ENCODE measurements at places on chromosomes 11 and 22.
A peak's percentile ranks its signal among the peaks of the same experiment; 100 is the strongest.

- peak; percentile 86 for DNase-seq
These were observed 39.7 kb downstream of the TPBGL start for GRCh38 chr11:75280227-75280701.

GRCh38 chr11:73498343-73498742 is 99.6 kb downstream of the FAM168A start:
- DNase-seq = no peak

GRCh38 chr22:30183861-30184278 is 62.7 kb downstream of the LIF start:
- no peak for DNase-seq

DNA sequence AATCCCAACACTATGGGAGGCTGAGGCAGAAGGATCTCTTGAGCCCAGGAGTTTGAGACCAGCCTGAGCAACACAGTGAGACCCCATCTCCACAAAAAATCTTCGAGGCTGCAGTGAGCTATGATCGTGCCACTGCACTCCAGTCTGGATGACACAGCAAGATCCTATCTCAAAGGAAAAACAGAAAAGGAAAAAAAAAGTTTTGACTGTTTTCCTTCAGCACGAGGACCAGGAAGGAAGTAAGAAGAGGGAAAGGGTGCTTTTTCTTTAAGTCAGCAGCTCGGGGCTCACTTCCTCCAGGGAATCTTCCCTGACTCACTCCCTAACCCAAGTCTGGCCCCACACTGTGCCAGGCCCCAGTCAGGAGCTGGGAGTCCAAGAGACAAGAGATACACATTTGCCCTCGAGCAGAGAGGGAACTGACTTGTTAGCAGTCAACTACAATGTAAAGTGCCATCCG is 14.2 kb downstream of the ARRB1 start:
- no peak for DNase-seq

DNA sequence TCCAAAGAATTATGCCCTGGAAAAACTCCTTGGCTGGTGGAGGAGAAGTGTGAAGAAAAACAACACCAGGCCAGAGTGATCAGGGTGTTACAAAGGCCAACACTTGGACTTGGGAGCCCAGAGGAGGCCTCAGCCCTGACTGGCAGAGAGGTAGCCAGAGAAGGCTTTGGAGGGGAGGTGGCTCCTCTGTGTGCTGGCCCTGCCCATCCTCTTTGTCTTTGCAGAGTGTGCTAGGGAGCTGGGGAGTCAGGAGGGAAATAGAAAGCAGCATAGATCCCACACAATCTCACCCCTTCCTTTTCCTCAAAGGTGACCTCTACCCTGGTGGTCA is 12.0 kb upstream of the P2RY6 start:
- no peak for DNase-seq

DNA sequence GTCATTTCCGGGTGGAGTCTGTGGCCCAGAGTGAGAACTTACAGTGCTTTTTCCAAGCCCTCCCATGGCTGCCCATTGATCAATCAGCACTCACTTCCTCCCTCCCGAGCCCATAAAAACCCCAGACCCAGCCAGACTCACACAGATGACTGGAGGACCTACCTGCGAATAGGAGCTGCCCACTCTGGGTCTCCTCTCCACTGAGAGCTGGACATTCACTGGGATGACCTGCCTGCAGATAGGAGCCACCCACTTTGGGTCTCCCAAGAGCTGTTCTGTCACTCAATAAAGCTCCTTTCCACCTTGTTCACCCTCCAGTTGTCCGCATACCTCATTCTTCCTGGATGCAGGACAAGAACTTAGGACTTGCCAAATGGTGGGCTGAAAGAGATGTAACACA is 56.0 kb upstream of the B3GNT6 start:
- peak; percentile 2 for DNase-seq

- peak; percentile 98 for DNase-seq
These were observed 46.2 kb downstream of the IGF2 start for GRCh38 chr11:2092956-2093412.

GRCh38 chr11:126282361-126282735 is 545 bp upstream of the TIRAP start:
- peak; percentile 66 for DNase-seq

GRCh38 chr11:70348191-70348590 is 50.1 kb upstream of the CTTN start:
- DNase-seq = no peak

DNA sequence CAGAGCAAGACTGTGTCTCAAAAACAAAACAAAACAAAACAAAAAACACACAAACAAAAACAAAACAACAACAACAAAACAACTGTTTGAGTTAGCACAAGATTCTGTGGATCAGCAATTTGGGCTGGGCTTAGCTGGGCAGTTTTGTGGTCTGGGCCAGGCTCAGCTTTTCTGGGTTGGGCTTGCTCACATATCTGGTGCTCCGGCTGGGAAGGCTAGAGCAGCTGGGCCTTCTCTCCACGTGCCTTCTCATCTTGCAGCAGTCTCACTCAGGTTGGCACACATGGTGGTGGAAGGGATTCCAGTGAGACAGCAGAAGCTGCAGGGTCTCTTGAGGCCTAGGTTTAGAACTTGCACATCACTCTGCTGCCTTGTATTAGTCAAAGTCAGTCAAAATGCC is 35.7 kb downstream of the EIF3F start:
- no peak for DNase-seq

- DNase-seq = no peak
These were observed 17.3 kb downstream of the COMMD9 start for GRCh38 chr11:36271794-36272407.

- DNase-seq = no peak
These were observed 278.2 kb downstream of the RAB38 start for GRCh38 chr11:87897071-87897470.

- no peak for DNase-seq
These were observed 81.5 kb downstream of the FBLN1 start for GRCh38 chr22:45584121-45584570.

- DNase-seq = no peak
These were observed 684.8 kb downstream of the BRD1 start for GRCh38 chr22:49142891-49143290.

DNA sequence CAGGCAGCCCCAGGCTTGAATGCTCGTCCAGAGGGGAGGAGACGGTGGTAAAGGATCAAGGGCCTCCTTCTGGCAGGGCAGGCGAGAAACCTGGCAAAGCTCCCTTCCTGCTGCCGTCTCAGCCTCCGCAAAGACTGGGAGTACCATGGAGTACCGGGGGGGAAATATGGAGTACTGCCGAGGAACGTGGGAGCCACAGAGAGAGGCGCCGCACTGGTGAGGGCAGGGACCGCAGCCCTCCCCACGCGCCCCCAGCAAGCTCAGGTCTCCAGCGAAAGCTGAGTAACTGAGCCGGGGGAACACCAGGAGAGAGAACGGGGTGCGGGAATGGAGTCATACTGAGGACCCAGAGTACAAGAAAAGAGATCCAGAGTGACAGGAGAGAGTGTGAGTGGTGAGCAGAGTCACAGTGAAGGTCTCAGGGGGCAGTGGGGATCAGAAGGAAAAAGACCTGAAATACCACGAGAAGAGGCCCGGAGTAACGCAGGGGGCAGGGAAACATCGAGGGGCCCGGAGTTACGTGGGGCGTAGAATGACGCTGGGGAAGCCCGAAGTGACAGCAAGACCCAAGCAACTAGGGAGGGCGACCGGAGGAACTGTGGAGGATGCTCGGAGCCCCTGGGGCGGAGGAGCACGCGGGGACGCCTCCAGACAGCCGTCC is 740 bp downstream of the EML3 start:
- DNase-seq = peak; percentile 87

- peak; percentile 32 for DNase-seq
These were observed 164.0 kb downstream of the MN1 start for GRCh38 chr22:27637604-27638003.
